Nephron progenitor cell (in vitro differentiated cells): ENCODE measurements at places on chromosomes 5 and 9.

DNA sequence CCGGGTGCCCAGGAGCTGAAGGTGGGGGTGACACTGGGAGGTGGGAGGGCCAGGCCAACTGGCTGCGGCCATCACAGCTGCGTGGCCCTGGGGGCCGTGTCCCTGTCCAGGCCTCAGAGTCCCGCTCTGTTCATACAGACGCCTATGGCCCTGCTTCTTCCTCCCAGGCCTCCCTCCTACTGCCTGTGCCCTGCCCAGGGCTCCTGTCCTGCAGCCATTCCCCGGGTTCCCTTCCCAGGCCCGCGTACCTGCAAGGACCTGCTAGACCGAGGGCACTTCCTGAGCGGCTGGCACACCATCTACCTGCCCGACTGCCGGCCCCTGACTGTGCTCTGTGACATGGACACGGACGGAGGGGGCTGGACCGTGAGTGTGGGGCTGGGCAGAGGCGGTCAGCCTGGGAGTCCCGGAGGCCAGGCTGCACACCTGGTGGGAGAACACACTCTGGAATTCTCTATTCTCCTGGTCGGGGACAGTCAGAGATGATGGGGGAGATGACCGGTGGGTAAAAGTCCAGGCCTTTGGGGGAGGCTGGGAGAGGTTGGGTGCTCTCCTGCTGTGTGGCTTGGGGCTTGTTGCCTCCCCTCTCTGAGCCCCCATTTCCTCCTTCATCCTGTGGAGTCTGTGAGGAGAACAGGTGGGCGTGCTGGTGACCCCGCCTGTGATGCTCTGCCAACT, 4.5 kb downstream of the FCN2 start:
- no peak for DNase-seq

- no peak for DNase-seq
These were observed 129.9 kb upstream of the RGMB start for GRCh38 chr5:98643569-98643968.

DNA sequence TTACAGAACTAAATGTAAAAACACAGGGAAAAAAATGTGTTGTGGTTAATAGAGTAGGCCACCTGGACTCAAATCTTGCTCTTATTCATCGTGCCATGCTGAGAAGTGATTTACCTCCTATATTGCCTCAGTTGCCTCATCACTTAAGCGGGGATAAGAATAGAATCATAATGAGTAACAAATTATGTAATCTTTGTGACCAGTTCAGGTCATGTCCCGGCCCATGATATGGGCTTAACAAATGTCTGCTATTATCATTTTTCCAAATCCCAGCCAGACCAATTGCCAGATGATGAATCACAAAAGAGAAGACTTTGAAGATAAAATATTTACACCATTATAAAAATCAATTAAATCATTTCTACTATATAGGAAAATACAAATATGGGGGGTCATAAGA, 89.8 kb downstream of the CDH6 start:
- DNase-seq = no peak

GRCh38 chr9:91074866-91075265, 273.2 kb downstream of the SYK start:
- no peak for DNase-seq

DNA sequence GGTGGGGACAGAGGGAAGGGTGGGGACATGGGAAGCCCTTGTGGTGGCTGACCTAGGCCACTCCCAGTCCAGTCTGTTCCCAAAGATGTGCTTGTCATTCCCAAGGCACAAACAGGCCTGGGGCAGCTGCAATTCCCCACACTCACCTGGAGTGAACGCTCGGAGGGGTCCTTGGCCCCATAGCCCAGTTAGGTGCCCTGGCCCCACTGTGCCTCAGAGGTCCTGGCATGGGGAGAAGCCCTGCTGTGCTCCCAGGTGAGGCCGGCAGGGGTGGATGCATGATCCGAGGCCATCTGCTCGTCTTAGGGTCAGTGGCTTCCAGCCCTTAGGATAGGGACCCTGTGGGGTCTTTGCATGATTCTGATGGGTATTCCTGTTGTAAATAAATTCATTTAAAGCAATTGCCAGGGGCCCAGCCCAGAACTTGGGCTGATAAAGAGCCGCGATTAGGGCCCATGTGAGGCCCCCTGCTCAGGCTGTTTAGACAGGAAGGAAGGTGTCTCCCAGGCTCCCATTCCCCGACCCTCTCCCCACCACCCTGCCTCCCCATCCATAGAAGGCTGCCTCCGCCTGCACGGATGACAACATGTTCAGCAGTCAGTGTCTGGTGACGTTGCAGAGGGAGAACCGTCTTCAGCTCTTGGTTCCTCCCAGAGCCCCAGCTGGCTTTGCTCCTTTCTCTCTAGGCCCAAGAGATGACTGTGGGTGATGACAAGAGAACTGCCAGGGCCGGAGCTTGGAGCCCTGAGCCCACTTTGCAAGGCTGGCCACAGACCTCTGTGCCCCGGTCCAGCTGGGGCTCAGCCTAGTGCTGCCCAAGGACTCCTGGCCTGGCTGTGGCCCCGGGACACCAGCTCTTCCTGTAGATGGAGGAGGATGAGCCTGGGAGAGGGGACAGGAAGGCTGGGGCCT, 28.4 kb upstream of the IRX4 start:
- no peak for DNase-seq

DNA sequence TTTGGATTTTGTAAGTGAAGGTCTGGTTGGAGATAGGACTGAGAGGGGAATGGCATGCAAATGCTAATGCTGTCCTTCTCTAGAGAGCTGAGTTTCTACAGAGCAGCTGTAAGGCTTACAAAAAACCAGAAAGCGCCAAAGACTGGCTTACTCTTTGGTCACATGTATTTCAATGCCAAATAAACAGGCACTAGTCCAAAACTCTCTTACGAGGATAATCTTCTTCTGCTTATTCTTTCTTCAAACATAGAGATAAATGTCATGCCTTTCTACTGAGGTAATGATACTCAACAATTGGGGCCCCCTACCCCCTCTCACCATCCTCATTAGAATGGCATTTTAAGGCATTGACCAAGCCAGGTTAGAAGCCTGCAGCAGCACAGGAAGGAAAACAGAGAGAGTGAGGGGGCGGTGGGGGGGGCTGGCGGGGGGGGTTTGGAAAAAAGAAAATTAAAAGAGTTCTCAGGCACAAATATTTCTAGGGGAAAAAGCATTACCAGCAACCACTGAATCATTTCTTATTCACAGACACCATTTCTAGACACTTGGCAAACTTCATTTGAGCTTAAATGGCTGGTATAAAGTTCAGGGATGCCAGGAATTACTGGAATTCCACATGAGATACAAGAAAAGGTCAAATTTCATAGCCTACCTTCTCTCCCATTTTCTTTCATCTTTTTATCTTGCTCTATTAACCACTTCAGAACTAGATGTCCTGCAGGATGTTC, 34.0 kb downstream of the PUM3 start:
- no peak for DNase-seq

- no peak for DNase-seq
These were observed 614.7 kb downstream of the PRELID2 start for GRCh38 chr5:145220481-145220880.

DNA sequence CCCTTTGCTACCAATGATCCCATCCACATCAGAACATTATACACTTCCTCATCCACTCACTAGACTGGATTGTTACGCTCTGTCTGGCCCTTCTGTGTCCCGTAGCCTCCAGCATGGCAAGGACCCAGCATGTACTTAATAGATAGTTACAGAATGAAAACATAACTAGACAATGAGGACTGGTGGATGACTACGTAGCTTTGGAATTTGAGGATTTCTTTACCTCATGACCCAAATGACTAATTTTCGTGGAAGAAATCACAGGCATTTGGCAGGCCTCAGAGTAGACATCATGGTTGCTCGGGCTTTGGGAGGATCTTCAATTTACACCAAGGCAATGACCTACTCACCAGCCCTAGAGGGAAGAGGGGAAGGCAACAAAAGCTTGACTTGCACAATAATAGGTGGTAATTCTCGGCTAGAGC, 299.8 kb downstream of the TLE1 start:
- no peak for DNase-seq

- no peak for DNase-seq
These were observed 46.1 kb downstream of the NR6A1 start for GRCh38 chr9:124725068-124725452.

DNA sequence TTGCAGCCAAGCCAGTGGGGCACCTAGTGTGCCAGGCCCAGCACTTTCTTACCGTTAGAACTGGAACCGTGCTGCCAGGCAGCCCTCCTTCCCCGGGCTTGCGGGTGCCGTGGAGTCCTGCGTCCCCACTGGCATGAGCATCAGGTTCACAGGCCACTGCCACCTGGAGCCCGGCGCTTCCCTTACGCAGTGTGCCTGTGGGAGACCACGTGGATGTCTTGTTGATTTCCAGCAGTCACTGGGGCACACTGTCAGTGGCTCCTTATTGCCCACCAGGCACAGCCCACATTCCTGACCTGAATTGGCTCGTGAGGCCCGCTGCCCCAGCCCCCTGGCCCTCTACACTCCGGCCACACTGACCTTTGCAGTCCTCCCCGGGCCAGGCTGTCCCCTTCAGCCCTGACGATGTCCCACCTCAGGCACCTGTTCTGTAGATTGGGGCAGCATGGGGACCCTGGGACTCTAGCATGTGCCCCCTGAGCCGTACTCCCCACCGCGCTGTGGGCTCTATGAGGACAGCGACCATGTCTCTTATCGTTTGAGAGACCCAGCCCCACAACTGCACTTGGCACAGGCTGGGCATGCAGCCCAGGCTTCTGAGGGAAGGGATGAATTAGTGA, 10.4 kb upstream of the CEL start:
- DNase-seq = no peak

DNA sequence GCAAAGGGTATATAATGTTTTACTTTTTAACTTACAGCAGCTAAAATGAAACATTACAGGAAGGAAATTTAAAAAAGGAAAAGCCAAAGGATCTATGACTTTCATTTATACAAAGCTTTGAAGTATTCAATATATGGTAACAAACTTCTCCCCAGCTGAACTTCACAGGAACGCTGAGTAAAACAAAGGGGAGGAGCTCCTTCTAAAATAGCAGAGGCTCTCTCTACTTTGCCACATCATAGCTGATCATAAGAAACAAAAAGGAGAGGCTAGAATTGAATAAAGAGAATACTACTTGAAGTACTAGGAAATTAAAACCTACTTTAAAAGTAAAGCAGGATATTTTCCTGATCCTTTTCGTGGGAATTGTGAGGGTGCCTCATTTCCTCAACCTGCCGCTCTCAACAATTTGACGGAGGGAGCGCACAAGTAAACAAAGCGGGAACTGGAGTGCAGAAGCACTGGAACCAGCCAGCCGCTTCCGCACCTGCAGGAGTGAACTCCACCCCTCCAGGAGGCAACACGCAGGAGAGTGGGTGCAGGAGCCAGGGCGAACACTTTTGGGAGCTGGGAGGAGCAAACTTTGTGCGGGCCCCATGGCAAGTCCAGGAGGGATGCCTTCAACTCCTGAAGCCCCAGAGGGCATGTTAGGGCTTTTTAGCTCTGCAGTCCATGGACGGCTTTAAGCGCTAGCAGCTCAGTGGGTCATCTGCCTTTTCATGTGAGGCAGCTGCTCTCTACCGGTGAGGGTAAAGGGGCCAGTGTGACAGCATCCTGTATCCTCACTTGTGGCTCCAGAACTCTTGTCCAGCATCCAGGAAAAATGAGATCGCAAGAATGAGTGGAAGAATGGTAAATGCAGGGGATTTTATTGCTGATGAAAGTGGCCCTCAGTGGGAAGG, 757.4 kb downstream of the PTPRD start:
- no peak for DNase-seq

DNA sequence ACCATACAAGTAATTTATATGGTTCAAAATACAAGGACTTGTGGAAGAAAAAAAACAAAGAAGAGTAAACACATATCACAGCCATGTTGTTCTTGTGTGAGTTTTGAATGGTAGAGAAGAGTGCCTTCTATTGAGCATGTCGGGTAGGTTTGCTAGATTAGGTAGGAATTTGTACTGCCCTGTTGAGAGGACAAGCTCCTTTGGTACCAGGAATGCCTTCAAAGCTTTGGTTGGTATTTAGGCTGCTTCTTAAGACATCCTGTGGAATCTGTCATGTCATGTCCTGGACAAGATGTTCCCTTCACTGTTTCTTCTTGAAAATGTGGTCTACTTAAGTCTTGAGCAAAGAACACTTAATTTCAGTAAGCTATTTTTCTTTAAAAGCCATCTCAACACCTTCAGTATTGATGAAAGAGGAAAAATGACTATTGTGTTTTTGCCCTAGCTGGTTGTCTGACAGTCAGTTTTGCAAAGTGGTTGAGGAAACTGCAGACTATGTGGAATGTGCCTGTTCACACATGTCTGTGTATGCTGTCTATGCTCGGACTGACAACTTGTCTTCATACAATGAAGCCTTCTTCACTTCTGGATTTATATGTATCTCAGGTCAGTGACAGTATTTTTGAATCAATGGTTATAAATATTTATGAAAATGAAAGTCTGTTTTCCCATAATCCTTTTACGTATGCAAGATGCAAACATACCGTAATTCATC, 296.9 kb downstream of the ADGRV1 start:
- DNase-seq = no peak

DNA sequence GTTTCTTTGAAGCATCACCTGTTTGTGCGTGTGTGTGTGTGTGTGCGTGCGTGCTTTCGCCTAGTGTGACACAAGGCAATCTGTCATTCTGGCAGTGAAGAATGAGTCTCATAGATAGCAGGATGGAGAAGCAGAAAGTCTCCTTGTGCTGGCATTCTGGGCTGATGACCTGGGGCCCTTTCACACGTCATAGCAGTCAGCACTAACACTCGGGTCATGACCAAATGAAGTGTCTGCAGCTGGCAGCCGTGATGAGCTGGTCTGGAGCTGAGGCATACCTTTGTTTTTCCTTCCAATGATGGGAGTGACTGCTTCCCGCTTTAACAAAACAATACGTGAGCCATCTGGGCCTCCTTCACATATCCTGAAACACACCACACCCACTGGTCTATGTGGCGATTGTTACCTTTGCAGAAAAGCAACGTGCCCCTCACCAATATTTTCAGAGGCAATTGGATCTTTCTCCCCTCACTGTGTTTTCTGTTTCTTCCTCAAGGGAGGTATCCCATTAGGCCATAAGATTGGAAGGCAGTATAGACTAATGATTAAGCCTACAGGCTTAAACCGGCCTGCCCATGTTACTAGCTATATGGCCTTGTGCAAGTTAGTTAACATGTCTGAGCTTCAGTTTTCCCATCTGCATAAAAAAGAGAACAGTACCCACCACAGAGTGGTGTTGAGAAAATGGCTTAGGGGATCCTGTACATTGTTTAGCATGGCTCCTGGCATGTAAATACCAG, 88.8 kb downstream of the SREK1 start:
- no peak for DNase-seq
